Upper lobe of left lung (tissue), 6 donors: ENCODE measurements at places on chromosomes 13 and 19. TPM values are rescaled to one million over a fixed set of nuclear protein-coding genes. Genes with fewer than 3 reads are reported as not detected.

Gene SLC1A5
- 52.4 TPM for total RNA-seq

Gene FXYD5
- total RNA-seq: 40.4 TPM

Gene FCER2
- total RNA-seq: not detected

Gene ZNF552
- 25.5 TPM for total RNA-seq

Gene GPR32
- total RNA-seq: not detected

Gene DIS3
- total RNA-seq: 23.9 TPM

Gene RPL36
- total RNA-seq: 290 TPM

Gene C1QTNF9
- not detected for total RNA-seq

Gene MYPOP
- total RNA-seq: 10.7 TPM

Gene KLK10
- total RNA-seq: not detected

Gene GSX1
- not detected for total RNA-seq

Gene ICAM5
- 22.3 TPM for total RNA-seq

Gene CGB8
- total RNA-seq: not detected

Gene ZNF497
- total RNA-seq: 15.7 TPM

Gene PGLYRP1
- total RNA-seq: 2.9 TPM

Gene KLK6
- not detected for total RNA-seq

Gene SIGLEC9
- total RNA-seq: 29.0 TPM

Gene PTGIR
- total RNA-seq: 6.4 TPM

Gene B3GNT8
- 11.0 TPM for total RNA-seq

Gene MBOAT7
- total RNA-seq: 81.7 TPM

Gene PBX4
- 4.6 TPM for total RNA-seq

Gene HCST
- total RNA-seq: 19.9 TPM

Gene FLT3
- total RNA-seq: 6.3 TPM

DNA sequence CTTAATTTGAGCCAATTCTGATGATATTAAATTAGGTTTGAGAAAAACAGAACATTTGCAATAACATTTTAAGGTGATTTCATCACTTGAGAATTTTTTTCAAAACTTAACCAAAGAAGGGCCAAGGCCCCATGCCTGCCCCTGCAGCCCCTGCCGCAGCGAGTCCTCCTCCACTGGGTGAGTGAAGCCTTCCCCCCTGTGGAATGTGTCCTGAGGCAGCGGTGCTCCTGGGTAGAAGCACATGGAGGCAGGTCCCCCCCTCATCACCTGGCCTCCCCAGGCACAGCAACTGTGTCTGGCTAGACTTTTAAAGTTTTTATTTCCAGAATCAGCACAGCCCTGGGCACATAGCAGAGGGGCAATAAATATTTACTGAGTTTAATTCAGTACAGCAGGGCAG lies 10.8 kb downstream of the SOX1 start:
- DNase-seq: no peak

DNA sequence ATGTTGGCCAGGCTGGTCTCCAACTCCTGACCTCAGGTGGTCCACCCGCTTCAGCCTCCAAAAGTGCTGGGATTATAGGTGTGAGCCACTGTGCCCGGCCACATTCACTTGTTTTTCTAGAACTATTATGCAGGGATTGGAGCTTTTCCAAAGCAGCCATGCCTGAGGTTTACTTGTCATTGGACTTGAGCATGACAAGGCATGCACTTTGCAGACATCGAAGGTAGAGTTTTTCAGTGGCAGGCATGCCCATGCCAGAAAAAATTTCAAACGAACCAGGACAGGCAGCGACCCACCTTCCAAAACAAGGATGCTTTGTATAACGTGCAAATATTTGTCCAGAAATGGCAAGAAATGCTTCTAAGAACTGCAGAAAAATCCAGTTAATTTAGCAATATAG lies 17.7 kb downstream of the PNMA8A start:
- no peak for DNase-seq

DNA sequence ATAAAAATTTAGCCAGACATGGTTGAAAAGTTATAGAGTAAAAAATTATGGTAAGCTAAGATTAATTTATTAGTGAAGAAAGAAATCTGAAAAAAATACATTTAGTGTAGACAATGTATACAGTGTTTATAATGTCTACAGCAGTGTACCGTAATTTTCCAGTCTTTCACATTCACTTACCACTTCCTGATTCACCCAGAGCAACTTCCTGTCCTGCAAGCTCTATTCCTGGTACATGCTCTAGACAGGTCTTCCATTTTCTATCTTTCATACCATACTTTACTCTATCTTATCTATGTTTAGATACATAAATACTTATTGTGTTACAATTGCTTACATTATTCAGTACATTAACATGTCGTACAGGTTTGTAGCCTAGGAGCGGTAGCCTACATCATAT lies 1387.8 kb upstream of the ATXN8OS start:
- no peak for DNase-seq

GRCh38 chr13:42028113-42028799 lies 20.2 kb upstream of the DGKH start:
- no peak for DNase-seq

- DNase-seq: no peak
Measured at GRCh38 chr13:75521956-75522355, 15.7 kb downstream of the COMMD6 start.

DNA sequence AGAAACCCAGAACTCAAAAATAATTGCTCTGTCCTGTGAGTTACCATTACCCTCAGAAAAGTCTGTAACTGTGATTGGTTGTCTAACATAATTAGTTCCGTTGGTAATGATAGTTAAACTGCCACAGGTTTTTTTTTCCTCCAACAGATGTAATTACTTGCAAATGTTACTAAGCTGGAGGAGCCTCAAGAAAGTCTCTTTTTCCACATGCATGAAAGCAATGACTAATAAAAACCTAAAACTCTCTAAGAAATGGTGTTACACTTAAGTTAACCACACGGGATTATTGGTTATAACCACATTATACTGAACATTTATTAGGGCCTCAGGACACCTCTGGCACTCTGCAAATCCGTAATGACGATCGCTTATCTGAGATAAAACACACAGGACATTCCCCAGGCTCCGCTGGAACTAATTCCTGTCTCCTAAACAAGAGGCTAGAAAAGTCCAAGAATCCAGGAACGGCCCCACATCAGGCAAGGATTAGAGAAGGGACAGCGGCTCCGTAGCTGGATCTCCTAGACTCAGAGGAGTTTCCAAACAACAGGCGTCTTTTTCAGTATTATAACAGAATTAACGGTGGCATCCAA lies 753 bp downstream of the ZNF235 start:
- no peak for DNase-seq

DNA sequence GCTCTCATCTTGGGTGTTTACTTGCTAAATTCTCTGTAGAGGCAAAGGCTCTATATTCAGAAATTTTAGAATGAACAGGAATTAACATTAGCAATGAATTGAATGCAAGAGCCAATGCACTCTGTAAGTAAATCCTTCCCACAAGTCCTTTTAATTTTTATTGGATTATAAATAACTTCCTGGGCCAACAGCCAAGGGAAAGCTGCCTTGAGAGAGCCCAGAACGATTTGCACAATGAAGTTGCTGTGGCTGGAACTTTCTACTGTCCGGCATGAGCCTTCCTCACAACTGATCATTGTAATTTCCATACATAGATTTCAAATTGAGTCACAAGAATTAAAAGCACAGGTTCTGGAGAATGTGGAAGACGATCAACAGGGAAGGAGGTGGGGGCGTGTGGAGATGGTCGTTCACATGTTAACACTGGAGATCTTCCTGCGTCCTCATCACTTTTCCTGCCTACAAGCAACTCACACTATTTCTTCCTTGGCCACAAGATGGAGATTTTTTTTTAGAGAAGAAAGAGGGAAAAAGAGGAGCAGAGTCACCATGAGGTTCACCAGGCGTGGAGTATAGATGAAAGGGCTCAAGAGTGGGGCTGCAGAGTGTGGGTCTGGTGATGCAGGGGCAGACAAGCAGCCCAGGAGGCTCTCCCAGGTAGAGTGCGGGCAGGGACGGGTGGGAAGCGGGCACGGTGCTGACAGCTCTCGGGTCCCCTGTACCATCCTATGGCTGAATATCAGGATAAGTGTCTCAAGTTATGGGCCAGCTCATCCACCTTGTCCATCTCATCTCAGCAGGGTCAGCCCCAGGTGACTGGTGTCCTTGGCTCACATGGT lies 110.7 kb downstream of the SOX1 start:
- peak; percentile 33 for DNase-seq

GRCh38 chr13:99832347-99832746 lies 139.2 kb downstream of the ZIC5 start:
- DNase-seq: no peak

DNA sequence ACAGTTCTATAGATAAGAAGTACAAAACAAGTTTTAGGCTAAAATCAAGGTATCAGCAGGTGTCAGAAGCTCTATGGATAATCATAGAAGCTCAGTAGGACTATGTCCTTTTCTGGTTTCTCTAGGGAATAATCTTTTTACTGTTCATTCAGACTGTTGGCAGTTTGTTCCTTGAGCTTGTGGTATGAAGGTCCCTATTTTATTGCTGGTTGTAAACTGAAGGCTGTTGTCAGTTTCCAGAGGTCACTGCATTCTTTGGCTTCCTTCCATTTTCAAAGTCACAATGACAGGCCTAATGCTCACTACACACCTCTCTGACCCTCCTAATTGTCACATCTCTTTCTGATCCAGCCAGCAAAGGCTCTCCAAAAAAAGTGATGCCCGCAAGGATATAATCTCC lies 337.9 kb upstream of the EDNRB start:
- DNase-seq: no peak

- DNase-seq: no peak
Measured at GRCh38 chr13:88685459-88685858, 1014.3 kb downstream of the SLITRK5 start.

DNA sequence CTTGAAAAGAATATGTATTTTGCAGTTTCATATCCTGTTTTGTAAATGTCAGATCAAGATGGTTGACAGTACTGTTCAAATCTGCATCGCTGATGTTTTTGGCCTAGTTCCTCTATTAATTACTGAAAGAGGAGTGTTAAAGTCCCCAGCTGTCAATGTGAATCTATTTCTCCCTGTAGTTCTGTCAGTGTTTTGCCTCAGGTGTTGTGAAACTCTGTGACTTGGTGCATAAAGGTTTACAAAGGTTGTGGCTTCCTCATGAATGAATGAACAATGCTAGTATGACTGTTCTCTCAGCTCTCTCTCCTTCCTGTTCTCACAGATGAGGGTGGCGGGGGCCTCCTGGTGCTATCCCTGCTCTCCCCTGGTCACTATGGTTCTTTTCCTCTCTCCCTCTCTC lies 142.4 kb downstream of the MYCBP2 start:
- no peak for DNase-seq

DNA sequence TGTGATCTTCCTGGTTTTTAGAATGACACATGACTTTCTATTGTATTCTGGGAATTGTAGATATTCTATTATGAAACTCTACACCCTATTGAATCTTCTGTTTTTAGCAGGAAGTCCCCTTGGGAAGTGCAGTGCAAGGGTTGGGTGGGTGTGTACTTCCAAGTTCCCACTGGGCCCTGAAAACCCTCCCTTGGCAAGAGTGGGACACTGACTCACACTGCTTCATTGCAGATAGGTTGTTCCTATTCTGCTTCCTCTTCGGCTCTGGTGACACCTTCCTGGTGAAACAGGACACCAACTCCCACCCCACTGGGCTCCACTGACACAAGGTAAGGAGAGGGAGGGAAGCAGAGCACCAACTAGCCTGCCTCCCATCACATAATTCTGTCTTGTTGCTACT lies 121.8 kb downstream of the KCTD12 start:
- DNase-seq: peak; percentile 75

- no peak for DNase-seq
Measured at GRCh38 chr13:26412263-26412662, 145.2 kb upstream of the WASF3 start.

DNA sequence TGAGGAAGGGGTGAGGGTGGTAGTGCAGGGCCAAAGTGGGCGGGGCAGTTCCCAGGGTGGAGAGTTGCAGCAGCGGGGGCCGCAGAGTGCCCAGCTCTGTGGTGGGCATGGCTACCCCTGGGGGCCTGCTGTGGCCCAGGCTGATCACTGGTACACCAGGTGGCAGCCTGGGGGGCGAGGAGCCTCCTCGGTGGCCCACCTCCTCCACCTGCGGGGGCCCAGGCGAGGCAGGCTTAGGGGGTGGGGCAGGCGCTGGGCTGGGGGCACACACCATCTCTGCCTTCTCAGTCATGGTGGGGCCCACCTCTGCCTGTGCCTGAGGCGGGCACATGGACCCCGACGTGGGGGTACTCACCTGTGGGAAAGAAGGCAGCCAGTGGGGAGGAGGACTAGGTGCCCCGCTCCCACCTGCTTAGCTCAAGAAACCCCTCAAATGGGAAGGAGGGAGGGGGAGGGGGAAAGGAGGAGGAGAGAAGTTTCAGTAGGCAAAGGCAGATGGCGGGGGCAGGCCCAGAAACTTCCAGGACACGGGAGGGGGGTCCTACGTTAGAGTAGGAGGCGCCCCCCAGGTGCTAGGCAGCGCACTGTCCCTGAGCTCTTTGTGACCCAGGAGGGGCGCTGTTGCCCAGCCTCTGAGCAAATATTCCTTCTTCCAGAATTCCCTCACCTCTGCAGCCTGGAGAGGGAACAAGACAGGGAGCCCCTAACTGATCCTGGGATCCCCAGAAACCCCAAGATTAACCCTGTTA lies 1.6 kb downstream of the LYL1 start:
- DNase-seq: no peak

DNA sequence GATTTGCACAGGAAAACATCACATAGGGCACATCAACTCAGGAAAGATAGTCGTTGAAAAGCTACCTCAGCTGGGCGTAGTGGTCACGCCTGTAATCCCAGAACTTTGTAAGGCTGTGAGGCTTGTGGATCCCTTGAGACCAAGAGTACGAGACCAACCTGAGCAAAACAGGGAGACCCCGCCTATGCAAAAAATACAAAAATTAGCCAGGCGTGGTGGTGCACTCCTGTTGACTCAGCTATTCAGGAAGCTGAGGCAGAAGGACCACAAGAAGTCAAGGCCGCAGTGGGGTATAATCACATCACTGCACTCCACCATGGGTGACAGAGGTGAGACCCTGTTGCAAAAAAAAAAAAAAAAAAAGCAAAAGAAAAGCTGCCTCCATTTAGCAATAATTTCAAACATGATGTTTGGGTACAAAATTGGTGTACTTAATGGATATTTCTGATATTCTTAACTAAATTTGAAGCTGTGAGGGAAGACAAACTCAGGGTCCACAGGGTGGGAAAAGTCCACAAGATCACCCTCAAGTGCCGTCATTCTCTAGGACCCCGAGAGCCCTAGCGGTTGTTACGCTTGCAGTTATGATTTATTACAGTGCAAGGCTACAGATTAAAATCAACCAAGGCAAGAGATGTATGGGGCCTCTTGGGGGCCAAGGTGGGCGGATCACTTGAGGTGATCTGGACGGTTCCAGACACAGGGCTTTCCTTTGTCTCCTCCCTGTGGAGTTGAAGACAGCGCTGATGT lies 42.5 kb upstream of the LDLR start:
- DNase-seq: no peak

- DNase-seq: peak; percentile 17
Measured at GRCh38 chr19:16945364-16945714, 56.5 kb downstream of the F2RL3 start.

- DNase-seq: no peak
Measured at GRCh38 chr19:16619457-16619856, 8.5 kb downstream of the MED26 start.

- peak; percentile 16 for DNase-seq
Measured at GRCh38 chr13:29993716-29994488, 143.5 kb upstream of the UBL3 start.
